Liver (tissue), 10 donors: ENCODE measurements at places on chromosomes 4 and X.

DNA sequence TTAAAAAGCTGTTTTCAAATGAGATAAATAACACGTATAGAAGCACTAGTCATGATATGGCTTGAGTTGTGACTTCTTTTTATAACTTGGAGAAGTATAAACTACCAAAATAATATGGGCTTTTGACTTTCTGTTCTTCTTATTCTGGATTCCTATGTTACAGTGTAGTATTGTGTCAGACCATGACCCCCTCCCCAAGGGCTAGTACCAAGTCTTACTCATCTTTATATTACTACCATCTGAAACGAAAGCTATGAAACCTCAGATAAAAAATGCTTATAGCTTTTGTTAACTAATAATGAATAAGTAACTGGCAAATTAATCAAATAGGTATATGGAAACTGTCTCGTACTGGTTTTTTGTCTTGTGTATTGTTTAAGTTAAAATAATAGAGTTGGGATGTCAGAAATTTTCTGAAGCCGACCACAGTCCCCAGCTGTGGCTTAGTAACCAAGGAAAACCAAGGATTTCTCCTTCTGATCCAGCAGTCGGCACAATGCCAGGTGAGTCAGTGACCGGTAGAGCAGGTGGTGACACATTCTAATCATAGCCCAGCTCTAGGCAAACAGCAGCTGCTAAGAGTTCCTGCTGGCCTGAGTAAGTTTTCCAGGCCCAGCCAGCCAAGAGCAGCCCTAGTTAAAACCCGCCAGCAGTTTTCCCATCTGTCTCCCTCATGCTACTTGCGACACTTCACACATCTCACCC, 163.3 kb upstream of the PRDX4 start:
- no peaks in the 10 kb centered on the region for H3K27me3 ChIP-seq
- no peak overlapping the region for H3K27ac ChIP-seq
- no peaks in the 10 kb centered on the region for H3K4me1 ChIP-seq
- no peaks in the 10 kb centered on the region for H3K36me3 ChIP-seq
- no peak overlapping the region for H3K4me3 ChIP-seq

DNA sequence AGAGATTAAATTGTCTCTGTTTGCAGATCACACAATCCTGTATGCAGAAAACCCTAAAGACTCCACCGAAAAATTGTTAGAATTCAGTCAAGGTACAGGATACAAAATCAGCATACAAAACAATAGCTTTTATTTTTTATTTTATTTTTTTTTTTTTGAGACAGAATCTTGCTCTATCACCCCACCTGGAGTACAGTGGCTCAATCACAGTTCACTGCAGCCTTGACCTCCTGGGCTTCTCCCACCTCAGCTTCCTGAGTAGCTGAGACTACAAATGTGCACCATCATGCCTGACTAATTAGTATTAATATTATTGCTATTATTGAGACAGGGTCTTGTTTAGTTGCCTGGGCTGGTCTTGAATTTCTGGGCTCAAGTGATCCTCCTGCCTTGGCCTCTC, 8.9 kb upstream of the PLXNB3 start:
- DNase-seq: no peak
- no peaks in the 10 kb centered on the region for H3K4me1 ChIP-seq

DNA sequence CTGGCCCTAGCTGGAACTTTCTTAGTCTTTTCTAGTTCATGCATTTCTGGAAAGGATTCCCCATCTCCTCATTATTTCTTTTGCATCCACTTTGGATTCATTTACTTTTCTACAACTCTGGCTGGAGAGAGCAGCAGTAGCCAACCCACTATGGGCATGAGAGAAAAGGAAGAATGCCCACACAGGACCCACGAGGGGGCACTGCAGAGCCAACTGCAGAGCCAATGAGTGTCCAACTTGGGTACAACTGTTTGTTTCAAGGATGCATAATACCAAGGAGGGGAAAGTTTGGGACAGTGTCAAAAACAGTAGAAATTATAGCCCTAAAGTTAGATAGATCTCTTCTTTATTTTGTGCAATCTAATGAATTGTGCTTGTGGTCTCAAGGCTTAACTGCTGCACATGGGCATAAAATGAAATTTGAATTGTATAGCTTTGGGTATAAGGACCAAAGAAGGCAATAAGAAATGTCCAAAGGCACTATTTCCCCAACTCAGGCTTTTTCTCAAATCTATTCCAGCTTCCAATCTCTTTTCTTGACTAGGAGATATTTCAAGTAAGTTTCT, 230.6 kb downstream of the NSUN7 start:
- H3K4me3 ChIP-seq: no peak overlapping the region
- H3K27ac ChIP-seq: no peak overlapping the region
- H3K36me3 ChIP-seq: no peaks in the 10 kb centered on the region
- no peak for DNase-seq
- peaks cover 8% of the 10 kb centered on the region for H3K4me1 ChIP-seq

DNA sequence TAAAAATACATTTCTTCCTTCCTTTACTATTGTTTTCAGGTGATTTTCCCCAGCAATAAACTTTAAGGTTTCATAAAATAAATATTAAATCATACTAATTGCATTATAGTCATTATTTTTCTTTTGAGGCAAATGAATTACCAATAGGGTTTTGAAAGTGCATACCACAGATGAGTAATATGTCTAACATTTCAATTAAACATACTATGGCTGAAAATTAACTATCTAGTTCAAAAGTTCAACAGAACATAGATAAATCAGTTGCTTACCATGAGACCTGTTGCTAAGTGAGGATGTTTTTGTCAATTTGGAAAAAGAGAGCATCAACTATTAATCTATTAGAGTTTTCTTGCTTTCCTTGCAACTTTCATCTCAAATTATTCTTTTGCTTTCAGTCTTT, 35.0 kb downstream of the NPY5R start:
- H3K4me3 ChIP-seq: no peak overlapping the region
- H3K4me1 ChIP-seq: no peaks in the 10 kb centered on the region
- H3K27ac ChIP-seq: no peak overlapping the region
- H3K36me3 ChIP-seq: no peaks in the 10 kb centered on the region

- no peaks in the 10 kb centered on the region for H3K4me1 ChIP-seq
- no peak for DNase-seq
- no peaks in the 10 kb centered on the region for H3K36me3 ChIP-seq
- no peaks in the 10 kb centered on the region for H3K27me3 ChIP-seq
Measured at GRCh38 chr4:148693913-148694649, 251.9 kb upstream of the NR3C2 start.

DNA sequence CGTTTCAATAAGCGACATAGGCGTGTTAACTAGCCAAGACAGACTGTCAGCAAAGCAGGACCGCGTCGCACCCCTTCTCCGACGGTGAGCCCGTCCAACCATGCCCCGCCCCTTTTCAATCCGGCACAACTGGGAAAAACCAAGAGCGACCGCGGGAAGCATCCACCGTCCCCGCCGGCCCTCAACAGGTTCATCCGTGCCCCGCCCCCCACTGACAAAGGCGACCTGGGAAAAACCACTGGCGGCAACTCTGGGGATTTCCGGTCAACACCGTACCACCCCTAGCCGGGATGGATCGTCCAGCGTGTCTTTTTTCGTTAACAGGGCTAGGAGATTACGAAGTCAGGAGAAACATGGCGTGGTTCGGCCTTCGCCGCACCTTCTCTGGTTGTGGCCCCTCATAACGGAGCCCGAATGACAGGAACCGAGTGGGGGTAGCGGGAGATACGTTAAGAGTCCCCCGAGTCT, 377 bp downstream of the TIMM17B start:
- H3K36me3 ChIP-seq: no peaks in the 10 kb centered on the region
- peak overlapping the region; percentile 98 for H3K27ac ChIP-seq
- no peaks in the 10 kb centered on the region for H3K27me3 ChIP-seq
- H3K4me1 ChIP-seq: peaks cover 13% of the 10 kb centered on the region
- DNase-seq: peak; percentile 74

DNA sequence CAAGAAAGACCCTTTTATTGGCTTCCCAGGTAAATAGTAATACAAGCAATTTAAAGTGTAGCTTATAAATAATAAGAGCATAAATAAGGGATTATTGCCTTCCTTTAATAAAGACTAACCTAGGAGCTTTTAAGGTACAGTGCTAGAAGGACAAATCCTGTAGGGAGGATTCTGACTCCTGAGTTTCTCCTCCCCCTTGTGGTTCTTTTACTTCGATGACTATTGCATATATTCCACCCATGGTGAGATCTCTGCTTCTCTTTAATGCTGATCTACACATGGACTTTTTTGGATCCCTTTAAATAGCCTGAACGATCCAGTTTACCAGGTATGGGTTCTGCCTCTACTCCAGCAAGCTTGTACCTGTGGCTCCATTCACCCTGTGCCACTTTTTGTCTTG, 2.5 kb downstream of the GALNT7 start:
- H3K27ac ChIP-seq: no peak overlapping the region
- peaks cover 20% of the 10 kb centered on the region for H3K4me1 ChIP-seq
- H3K4me3 ChIP-seq: no peak overlapping the region
- H3K36me3 ChIP-seq: no peaks in the 10 kb centered on the region
- peaks cover 4% of the 10 kb centered on the region for H3K27me3 ChIP-seq

DNA sequence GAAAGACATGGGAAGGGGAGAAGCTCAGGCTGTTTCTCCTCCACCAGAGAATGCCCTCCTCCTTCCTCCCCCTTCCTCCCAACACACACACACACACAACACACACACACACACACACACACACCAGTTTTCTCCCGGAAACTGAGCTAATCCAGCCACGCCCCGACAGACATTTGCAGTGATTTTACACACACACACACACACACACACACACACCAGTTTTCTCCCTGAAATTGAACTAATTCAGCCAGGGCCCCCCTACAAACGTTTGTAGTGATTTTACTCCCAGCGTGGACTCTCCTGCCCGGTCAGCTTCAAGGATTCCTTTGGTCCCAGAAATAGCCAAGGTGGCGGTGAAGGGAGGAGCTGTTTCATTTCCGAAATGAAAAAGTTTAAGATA, 32.9 kb upstream of the STX18 start:
- peak overlapping the region; percentile 71 for H3K4me3 ChIP-seq
- H3K4me1 ChIP-seq: no peaks in the 10 kb centered on the region
- H3K27ac ChIP-seq: no peak overlapping the region
- no peaks in the 10 kb centered on the region for H3K27me3 ChIP-seq
- no peaks in the 10 kb centered on the region for H3K36me3 ChIP-seq

DNA sequence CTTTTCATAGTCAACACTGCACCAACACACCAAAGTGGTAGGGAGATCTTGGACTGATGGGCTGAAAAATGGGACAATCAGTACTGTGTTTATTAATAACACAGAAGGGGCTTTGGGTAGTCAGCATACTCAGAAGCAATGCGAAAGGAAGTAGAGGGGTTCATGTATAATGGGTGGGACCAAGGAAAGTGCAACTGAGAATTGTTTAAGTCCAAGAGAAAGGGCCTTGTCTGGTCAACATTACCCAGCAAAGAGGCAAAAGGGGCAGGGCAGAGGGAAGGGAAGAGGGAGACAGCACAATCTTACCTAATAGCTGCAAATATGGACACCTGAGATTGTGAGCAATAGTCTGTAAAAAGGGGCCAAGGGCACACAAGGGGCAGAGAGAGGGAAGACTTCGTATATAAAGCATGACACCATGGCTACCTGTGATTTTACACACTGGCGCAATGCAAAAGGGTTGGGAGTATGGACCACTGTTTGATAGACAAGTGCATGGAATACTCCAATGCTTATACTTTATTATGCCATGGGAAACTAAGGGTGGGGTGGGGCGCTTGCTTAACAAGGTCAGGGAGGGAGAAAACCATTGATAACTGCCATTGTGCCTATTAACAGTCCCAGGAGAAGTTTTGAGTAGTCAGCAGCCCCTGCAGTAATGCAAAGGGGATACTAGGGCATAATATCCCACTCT, 279.7 kb downstream of the CHIC1 start:
- H3K27me3 ChIP-seq: no peaks in the 10 kb centered on the region
- DNase-seq: no peak
- H3K36me3 ChIP-seq: no peaks in the 10 kb centered on the region
- no peak overlapping the region for H3K4me3 ChIP-seq
- H3K27ac ChIP-seq: no peak overlapping the region

- no peaks in the 10 kb centered on the region for H3K27me3 ChIP-seq
- no peak overlapping the region for H3K4me3 ChIP-seq
- H3K4me1 ChIP-seq: peaks cover 8% of the 10 kb centered on the region
- H3K36me3 ChIP-seq: no peaks in the 10 kb centered on the region
Measured at GRCh38 chrX:41394293-41394692, 52.9 kb upstream of the NYX start.

DNA sequence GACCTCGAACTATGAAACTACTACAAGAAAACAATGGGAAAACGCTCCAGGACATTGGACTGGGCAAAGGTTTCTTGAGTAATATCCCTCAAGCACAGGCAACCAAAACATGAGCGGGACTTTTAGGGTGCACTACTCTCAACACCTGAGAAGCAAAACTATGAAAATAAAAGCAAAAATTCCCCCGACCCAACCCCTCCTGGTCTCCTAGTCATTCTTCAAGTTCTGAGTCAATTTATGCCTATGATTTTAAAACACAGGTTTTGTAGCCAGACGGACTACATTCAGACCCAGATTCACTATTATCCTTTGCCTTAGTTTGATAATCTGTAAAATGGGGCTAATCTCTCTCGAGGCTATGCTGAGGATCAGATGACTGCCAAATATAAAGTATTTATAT, 97.0 kb downstream of the SOWAHB start:
- DNase-seq: no peak
- no peak overlapping the region for H3K4me3 ChIP-seq
- no peaks in the 10 kb centered on the region for H3K27me3 ChIP-seq
- no peaks in the 10 kb centered on the region for H3K4me1 ChIP-seq

- no peaks in the 10 kb centered on the region for H3K27me3 ChIP-seq
- no peak for DNase-seq
- H3K4me3 ChIP-seq: no peak overlapping the region
Measured at GRCh38 chr4:130056286-130056685, 960.3 kb downstream of the C4orf33 start.

DNA sequence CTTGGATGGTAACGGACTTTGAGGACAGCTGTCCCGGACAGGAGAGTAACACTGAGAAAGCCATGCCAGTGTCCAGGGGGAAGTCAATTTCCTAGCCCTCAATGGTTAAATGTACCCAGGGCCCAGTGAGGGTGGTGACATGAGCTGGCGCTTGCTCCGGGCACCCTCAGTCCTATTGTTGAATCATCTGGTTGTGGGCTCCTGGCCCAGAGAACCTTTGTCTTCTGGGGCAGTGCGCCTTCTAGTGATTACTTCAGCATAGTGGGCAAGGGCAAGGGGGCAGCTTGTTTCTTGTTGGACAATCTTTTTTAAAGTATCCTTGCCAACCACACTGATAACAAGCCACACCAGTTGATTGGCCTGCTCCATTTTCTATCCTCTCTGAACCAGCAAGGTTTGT, 30.9 kb upstream of the TRPC5 start:
- no peak overlapping the region for H3K4me3 ChIP-seq
- no peaks in the 10 kb centered on the region for H3K4me1 ChIP-seq
- H3K36me3 ChIP-seq: no peaks in the 10 kb centered on the region
- H3K27ac ChIP-seq: no peak overlapping the region
- DNase-seq: no peak

DNA sequence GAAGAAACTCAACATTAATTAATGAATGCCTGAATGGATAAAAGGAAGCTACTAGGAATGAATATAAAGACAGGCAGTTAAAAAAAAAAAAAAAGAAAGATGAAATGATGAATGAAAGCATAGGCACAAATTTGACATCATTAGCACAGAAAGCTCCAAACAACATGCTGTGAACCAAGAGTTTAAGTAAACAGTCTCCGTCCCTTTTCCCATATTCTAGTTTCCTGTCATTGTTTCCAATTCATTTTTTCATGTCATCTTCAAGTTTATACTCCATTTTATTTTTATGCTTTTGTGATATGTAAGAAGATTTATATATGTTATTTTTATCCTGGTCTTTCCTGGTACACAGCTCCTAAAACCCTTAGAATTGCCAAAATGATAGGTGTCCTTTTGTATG, 17.7 kb upstream of the AASDH start:
- H3K4me1 ChIP-seq: no peaks in the 10 kb centered on the region
- H3K4me3 ChIP-seq: no peak overlapping the region
- DNase-seq: no peak
- H3K27ac ChIP-seq: no peak overlapping the region
- peaks cover 3% of the 10 kb centered on the region for H3K36me3 ChIP-seq
